ENCODE measurements at places on chromosomes 16 and 17.

- DNase-seq = no peak
These were observed 2.1 kb downstream of the KCNAB3 start for GRCh38 chr17:7927596-7927995.

GRCh38 chr16:4611337-4612021 is 3.2 kb downstream of the UBALD1 start:
- DNase-seq = no peak

DNA sequence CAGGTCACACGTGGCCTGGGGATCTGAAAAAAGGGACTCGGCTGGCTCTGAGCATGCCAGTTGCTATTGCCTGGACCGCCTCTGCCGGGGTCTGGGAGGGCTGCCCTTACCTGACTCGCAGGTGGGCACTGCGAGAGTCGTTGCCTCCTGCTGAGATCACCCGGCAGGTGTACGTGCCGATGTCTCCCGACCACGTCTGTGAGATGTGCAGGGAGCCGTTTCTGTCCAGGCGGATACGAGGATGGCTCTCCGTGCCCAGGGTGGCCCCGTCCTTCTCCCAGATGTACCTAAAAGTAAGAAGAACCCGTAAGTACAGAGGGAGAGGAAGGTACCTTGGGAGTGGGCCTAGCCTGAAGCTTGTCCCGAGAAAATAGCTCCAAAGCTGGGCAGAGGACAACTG is 112.0 kb upstream of the CDC42EP4 start:
- DNase-seq = no peak

- no peak for DNase-seq
These were observed 66.7 kb downstream of the RPGRIP1L start for GRCh38 chr16:53636978-53637377.

GRCh38 chr17:83086199-83086880 is 6.9 kb downstream of the METRNL start:
- no peak for DNase-seq

- no peak for DNase-seq
These were observed 36.8 kb downstream of the TNRC6C start for GRCh38 chr17:77995146-77995852.

All from stimulated activated CD8-positive, alpha-beta memory T cell treated with anti-CD3 and anti-CD28 coated beads, Interleukin-4, amount 100 ng/mL, for 1 hour (primary cell).